Mononuclear cell (primary cell): ENCODE measurements at places on chromosomes 3 and 15. TPM values are rescaled to one million over a fixed set of nuclear protein-coding genes. Genes with fewer than 3 reads are reported as not detected.

The FEZF2 gene
- not detected for total RNA-seq

The FRMD5 gene
- total RNA-seq = not detected

The INSYN1 gene
- not detected for total RNA-seq

The CCR8 gene
- total RNA-seq = 2.2 TPM

The PARP15 gene
- 44.4 TPM for total RNA-seq

The GHSR gene
- not detected for total RNA-seq

The XYLB gene
- 0.63 TPM for total RNA-seq

The BTLA gene
- 18.1 TPM for total RNA-seq

The COL6A6 gene
- under 0.01 TPM for total RNA-seq

The ZPLD1 gene
- not detected for total RNA-seq

The TRH gene
- 0.10 TPM for total RNA-seq

The CCR3 gene
- 0.52 TPM for total RNA-seq

The RETNLB gene
- not detected for total RNA-seq

The LRIG1 gene
- total RNA-seq = 21.4 TPM

The GUCA1C gene
- not detected for total RNA-seq

The IL17RE gene
- total RNA-seq = 0.10 TPM

The NRROS gene
- total RNA-seq = 43.4 TPM
